CD4-positive, alpha-beta T cell treated with Interleukin-1 beta for 1 hour (primary cell): ENCODE measurements at places on chromosomes 4 and X.

DNA sequence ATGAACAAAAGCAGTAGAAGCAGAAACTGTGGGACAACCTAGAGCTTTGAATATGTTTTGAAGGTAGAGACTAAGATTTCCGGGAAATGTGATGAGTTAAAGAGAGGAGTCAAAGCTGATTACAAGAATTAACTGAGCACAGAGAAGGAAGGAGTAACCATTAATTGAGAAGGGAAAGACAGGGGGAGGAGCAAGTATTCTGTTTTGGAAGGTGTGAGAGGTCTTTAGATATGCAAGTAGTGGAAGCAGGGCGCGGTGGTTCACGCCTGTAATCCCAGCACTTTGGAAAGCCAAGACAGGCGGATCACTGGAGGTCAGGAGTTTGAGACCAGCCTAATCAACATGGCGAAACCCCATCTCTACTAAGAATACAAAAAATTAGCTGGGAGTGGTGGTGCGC, 171.5 kb downstream of the FSTL5 start:
- no peak for DNase-seq

DNA sequence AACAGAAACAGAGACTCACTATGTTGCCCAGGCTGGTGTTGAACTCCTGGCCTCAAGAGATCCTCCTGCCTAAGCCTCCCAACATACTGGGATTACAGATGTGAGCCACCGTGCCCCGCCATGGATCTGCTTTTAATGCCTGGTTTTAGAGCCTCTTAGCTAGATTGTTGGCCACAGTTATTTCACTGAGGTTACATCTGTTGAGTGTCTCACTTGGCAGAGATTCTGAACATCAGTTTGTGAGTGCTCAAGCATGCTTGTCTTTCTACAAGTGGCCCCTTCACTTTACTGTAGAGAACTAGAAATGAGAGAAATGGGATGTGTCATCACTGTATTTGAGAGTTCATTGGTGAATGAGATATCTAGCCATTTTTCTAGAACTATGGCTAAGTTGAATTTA, 218.5 kb downstream of the APBB2 start:
- no peak for DNase-seq

DNA sequence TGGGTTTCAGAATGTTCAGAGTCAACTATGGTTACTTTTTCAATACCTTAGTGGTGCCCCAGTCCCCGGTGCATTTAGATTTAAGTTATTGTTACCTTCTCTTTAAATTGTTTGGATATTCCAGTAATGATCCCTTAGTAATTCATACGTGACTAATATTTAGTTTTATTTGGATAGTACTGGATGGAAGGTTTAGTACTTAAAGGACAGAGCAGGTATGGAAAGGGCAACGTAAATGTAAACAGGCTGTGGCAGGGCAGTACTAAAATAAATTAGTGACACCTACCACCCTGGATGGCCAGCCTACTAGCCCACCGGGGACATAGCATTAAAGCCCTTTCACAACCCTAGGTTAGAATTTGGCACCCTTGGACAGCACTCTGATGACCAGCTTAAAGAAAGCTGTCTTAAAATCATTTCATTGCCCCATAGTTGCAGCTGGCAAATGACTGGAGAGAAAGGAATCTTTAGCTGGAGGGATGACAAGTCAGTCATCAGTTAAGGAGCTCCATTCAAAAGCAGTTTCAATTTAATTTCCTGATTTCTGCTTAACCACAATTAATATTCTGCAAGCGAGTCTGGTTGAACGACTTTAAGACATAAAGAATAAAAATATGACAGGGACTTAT, 16.4 kb downstream of the PLP1 start:
- no peak for DNase-seq

DNA sequence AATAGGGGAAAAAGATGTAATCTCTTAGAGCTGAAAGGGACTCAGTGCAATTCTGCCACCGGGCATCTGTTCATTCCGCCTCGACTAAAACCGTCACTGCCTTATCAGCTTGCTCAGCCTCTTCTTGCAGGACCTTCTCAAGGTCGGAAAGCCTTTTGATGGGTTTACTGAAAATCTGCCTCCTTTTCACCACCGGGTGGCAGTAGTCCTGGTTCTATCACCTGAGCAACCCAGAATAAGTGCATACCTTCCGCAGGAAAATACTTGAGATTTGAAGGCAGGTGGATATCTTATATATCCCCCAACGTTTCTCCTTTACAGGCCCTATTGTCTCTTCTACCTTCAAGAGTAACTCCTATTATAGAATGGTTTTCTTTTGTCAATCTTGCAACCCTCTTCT, 103.4 kb upstream of the PAK3 start:
- peak; percentile 29 for DNase-seq

DNA sequence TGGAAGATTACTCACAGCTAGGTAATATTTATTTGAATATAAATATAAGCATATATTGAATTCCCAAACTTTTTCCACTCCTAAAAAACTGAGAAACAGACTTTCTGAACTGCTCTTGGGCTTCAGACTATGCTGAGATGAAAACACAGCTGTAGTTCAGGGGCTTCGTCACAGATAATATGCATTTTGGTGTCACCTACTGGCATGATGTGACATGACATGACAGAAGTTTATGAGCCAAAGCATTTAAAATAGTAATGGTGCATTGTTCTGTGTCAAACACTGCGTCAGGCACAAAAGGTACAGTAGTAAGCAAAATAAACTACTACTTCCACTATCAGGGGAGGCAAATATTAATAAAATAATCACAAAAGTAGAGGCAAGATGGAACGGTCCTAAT, 171.3 kb downstream of the BTC start:
- no peak for DNase-seq

- no peak for DNase-seq
Measured at GRCh38 chrX:64977830-64978229, 1.6 kb upstream of the ZC4H2 start.

DNA sequence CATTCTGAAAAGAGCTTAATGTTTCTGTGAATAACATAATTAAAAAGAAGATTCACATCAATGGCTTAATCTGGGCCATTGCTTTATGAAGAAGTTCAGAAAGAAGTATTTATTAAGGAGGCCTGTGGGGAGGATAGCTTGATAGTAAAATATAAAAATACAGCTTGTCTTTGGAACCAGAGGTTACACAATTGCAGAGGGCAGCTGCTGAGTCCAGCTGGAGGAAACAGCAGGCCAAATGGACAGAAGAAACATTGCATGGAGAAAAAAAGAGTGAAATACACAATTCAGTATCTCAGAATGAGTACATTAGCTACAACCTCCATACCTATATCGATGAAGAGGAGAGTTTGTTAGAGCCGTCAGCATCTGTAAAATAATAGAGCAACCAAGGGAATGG, 148.0 kb upstream of the NPY2R start:
- DNase-seq: no peak
